ENCODE measurements at places on chromosomes 3 and 15.

DNA sequence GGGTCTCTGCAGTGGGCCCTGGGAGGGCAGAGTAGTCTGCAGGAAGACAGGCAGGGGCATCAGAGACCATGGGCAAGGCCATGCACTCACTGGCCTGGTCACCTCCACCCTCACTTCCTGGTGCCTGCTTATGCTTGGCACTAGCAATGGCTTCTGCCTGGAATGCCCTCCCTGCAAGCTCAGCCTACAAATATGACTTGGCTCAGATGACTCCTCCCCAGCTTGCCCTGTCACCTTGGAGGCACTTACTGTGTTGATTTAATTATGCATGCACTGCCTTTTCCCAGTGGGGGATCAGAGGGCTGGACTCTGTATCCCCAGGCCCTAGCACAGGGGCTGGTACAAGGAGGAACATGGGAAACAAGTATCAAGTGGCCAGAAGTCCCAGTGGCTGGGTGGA, 7.8 kb downstream of the C3orf18 start:
- peak; percentile 48 for DNase-seq

- no peak for DNase-seq
Observed at GRCh38 chr3:150419076-150419868, 11.2 kb downstream of the TSC22D2 start.

DNA sequence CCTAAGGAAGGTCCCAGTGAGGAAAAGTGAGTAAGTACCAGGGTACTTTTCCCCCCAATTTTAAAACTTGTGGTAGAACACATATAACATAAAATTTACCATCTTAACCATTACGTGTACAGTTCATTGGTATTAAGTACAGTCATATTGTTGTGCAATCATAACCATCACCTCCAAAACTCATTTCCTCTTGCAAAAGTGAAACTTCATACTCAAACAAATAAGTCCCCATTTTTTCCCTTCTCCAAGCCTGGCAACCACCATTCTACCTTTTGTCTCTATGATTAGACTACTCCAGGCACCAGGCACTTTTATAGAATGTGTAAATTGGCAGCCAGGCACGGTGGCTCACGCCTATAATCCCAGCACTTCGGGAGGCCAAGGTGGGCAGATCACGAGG, 12.2 kb downstream of the PRC1 start:
- DNase-seq, result peak; percentile 77

DNA sequence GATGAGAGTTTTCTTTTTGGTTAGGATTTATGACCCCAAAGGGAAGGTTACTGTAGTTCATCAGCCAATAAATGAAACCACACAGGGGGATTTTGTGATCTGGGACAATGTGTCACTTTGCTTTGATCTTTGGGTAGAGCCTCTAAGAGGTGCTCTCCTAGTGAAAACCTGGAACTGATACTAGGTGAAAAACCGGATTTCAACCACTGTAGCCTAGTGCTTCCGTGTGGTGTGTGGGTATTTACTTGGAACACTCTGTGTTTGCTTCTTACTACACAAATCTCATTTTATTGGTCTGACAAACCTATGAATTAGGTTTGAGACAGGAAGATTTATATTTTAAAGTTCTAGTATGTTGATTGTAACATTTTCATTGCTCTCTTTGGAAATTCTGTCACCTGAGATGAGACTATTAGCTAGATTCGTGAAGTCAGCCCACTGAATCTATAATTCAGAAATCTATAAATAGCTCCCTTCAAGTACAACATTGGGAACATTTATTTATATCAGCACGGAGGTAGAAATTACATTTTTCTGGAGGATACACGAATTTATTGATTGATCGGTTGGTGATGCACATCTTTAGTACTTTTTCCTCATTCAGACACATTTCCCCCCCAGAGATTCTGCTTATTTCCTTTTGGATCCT, 119.8 kb downstream of the AKAP13 start:
- no peak for DNase-seq

GRCh38 chr15:64622410-64623260, 152.8 kb downstream of the RBPMS2 start:
- DNase-seq, result no peak

GRCh38 chr3:105869531-105869833, 670 bp upstream of the CBLB start:
- DNase-seq, result no peak

- peak; percentile 97 for DNase-seq
Observed at GRCh38 chr3:186589856-186590579, 19.5 kb downstream of the DNAJB11 start.

DNA sequence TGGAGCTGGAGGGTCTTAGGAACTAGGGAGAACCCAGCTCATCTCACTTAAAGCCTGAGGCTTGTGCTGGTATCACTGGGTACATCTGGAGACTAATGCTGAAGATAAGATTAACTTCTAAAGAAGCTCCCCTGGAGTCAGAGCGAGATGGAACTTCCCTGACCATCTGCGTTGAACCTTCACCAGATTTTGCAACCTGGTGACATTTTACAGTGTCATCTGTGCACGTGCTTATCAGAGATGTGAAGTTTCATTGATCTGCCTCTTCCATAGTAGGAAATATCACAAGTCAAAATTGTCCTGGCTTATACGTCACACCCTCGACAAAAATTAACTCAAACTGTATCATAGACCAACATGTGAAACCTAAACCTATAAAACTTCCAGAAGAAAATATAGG, 395.5 kb downstream of the SHQ1 start:
- no peak for DNase-seq

GRCh38 chr3:16432714-16433113, 80.8 kb downstream of the RFTN1 start:
- no peak for DNase-seq

DNA sequence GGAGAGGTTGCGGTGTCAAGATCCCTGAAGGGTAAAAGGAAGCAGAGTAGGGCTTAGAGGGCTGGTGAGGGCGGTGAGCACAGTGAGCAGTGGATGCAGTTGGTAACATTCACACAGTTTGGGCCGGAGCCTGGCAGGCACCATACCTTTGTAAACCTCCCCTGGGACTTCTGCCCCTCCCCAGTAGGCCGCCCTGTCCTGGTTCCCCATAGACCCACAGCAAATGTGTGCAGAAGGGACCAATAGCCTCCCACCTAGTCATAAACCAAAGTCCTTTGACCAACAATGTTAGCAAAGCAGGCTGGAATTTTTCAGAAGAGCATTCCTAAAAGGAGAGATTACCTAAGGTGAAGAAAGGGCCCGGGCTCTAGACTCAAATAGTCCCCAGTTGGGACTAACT, 1.7 kb upstream of the PHGR1 start:
- DNase-seq, result no peak

GRCh38 chr15:94791510-94791909, 560.1 kb downstream of the MCTP2 start:
- DNase-seq, result peak; percentile 79

- no peak for DNase-seq
Observed at GRCh38 chr15:33757516-33758232, 210.6 kb upstream of the CHRM5 start.

- peak; percentile 71 for DNase-seq
Observed at GRCh38 chr3:63349583-63350573, 71.8 kb downstream of the SYNPR start.

GRCh38 chr3:106745344-106746168, 631.7 kb upstream of the CCDC54 start:
- DNase-seq, result no peak
